CD4-positive, alpha-beta T cell (primary cell): ENCODE measurements at places on chromosomes 7 and 10.
A peak's percentile ranks its signal among the peaks of the same experiment; 100 is the strongest.

DNA sequence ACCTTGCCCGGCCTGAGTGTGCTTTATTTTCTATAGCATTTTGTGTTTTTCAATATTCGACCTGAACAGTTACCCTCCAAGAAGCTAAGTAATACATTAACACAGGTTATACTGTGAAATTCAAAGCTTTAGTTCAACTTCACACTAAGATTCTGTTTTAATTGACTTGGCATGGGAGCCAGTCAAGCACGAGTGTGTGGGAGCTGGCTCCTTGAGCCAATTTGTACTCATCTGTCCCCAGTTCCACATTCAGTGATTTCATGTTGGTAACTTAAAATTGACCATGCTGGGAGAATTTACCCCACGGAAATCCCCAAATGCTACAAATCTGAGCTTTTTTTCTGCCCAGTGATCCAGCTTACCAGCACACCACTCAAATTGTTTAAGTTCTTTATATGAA lies 20.3 kb downstream of the TSPAN12 start:
- no peak for DNase-seq

DNA sequence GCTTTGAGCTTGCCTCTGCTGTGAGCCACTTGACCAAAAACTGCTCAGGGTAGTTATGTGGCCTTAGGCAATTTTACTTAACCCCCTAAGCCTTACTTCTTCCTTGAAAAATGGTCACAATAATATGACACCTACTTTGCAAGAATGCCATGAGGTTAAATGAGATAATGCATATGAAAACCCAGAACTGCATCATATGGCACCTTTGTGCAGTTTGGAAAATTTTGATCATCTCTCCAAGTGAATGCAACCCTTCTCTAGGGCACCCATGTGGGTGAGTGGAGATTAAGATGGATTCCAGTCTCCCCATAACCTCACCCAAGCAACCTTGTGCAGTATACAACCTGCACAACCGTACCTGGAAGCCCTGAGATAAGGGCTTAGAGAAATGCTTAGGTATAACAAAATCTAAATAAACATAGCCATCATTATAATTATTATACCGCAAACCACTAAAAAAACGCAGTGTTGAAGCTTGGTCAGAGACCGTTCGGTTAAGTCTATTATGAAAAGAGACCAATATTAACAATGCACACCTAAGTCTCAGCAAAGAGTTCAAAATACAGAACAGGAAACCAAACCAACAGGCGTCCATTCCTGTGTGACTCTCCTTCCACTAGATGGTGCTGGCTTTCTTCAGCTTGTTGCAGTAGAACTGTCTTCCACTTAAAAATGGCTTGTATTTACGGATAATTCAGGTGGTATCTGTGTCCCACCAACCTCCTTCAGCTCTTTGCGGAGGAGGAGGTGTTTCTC lies 21.0 kb upstream of the ASB15 start:
- DNase-seq: no peak

GRCh38 chr10:10462151-10462941 lies 555.3 kb upstream of the CELF2 start:
- DNase-seq: no peak

GRCh38 chr7:138164804-138165203 lies 88.5 kb downstream of the AKR1D1 start:
- DNase-seq: no peak

DNA sequence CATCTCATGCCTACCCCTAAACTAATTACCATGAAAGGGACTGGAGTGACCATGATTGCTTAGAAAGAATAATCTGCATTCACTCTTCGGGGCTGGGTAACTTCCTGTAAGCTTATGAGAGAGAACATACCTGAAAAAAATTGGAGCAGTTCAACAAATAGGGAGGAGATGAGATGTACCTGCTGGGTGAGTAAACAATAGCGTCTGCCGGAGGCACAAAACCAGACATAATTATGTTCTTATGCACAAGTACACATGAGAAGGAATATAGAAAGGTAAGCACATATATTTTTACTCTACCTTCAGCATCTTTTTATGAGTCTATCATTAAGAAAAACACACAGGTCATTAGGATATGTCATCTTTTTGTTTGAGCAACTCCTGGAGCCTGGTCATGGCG lies 224.6 kb upstream of the FERD3L start:
- no peak for DNase-seq

DNA sequence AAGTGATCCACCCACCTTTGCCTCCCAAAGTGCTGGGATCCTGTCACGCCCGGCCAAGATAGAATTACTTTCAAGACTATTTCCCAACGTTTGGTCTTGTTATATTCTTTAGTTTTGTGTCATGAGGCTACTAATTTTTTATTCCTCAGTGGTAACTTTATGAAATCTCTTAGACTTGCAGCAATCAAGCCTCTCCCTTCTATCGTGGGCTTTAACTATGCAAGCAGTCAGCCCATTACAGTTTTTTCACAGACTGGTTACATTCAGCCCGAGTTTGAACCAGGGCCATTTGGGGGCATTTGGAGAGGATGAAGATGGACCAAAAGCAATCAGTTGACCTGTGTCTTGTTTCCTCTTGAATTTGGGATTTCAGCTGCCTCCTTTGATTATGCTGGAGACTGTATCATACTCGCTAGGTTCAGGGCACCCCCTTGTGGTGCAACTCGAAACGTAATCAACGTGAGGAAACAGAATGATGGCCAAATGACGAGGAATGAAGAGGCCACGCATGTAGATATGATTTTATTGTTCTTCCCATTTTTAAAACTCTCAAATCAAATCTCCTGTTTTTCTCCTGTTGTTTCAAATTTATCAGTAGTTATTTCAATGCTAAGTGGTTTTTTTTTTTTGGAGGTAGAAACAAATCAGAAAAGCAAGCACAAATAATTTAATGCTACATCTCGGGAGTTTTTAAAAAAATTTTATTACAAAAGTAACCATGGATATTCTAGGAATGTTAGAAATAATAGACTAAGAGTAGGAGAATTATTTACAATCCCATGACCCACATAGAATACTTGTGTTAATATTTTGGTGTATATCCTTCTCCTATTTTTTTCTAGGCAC lies 151.6 kb downstream of the KIAA1217 start:
- DNase-seq: peak; percentile 9

DNA sequence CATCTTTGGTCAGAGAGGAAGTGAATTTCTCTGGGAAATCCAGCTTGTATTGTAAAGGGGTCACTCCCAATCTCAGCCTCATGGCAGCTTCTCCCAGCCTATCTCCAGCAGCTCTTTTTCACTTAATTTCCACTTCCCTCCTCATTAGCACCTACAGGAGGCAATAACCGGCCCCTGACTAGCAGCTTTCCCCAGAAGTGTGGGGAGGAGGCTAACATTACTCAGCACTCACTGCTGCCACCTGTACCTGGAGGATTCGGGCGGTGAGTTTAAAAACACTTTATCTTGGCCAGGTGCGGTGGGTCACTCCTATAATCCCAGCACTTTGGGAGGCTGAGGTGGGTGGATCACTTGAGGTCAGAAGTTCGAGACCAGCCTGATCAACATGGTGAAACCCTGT lies 3.8 kb downstream of the NODAL start:
- DNase-seq: no peak

- no peak for DNase-seq
Measured at GRCh38 chr7:38428041-38428440, 154.6 kb upstream of the TARP start.

DNA sequence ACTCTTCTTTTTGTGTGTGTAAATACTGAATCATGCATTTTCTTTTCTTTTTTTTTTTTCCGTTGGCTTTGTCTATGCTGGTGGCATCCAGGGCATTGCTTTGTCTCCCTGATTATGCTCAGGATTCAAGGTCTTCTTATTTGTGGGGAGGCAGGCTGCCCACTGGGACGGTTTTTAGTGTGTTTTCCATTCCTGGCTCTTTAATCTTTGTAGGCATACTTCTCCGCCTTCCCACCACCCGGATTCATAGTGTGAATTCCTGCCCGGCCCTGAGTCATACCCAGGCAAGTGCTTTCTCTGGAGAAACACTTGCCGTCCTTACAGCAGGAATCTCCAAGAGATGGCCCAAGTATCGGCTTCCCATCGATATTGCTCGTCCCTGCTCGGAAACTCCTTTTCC lies 5.2 kb downstream of the ZNF655 start:
- DNase-seq: no peak

DNA sequence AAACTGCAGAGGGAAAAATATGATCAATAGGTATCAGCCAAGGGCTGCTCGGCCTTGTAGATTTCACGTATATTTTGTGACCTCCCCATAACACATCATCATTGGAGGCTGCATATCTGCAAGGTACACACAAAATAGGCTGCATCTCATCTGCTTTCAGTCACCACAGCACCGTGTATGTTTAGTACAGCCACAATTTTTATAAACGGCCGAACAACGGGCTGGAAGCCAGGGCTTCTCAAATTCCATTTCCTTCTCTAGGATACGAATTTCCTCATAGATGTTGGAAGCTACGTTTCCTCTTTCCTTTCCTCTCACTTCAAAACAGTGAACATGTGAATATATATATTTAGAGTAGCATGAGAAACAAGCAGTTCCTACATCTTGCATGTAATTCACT lies 20.2 kb upstream of the FOXK1 start:
- DNase-seq: no peak

GRCh38 chr10:102769375-102770107 lies 25.8 kb downstream of the WBP1L start:
- no peak for DNase-seq

- DNase-seq: no peak
Measured at GRCh38 chr7:32579776-32580175, 84.5 kb downstream of the AVL9 start.

- DNase-seq: no peak
Measured at GRCh38 chr10:94591461-94592205, 46.0 kb downstream of the HELLS start.

GRCh38 chr7:8146106-8146787 lies 115.7 kb downstream of the ICA1 start:
- no peak for DNase-seq

DNA sequence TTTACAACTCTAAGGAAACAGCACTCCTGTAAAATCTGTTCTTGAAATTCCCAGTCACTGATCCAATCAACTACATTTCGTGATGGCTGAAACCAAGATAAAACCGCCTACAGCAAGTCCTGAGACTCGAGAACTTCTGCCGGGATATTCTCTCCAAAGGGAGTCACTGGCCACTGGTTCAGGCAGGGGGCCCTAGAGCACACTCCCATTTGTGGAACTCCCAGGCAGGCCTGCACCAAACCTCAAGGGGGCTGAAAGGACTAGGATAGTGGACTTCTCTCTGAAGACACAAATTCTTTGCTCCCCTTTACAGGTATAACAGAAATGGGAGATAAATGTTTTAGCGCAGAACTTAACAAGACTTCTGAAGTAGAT lies 16.3 kb downstream of the CYTH3 start:
- DNase-seq: no peak

DNA sequence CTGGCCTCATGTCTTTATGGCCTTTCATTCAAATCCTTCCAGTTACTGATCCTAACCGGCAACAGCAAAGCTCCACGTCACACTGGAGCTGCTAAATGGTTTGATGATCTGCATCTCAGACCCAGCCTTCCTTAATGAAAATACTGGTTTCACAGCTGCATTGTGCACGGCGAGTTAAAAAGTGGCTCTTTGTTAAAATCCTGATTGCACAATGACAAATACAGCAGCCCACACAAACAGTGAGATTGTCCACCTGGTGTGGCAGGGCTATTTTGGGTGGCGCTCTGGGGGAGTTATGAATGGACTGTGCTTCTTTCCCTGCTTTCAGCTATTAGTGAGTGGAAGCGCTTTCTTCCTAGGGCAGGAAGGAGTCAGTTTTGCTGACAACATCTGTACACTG lies 63.4 kb upstream of the C1QL3 start:
- no peak for DNase-seq
